Esophagus (tissue), 2 donors: ENCODE measurements at places on chromosomes 16 and 17. TPM values are rescaled to one million over a fixed set of nuclear protein-coding genes. Genes with fewer than 3 reads are reported as not detected.

The POLR3K gene
- polyA plus RNA-seq = 4.3 TPM

The MYH1 gene
- polyA plus RNA-seq = not detected

The KRTAP16-1 gene
- polyA plus RNA-seq = not detected

The C17orf78 gene
- polyA plus RNA-seq = not detected

The B9D1 gene
- polyA plus RNA-seq = 8.2 TPM
